ENCODE measurements at places on chromosomes 4 and X. TPM values are rescaled to one million over a fixed set of nuclear protein-coding genes. Genes with fewer than 3 reads are reported as not detected.

GRCh38 chrX:46184749-46185148 is 360.5 kb downstream of the ZNF674 start:
- no peak for DNase-seq

DNA sequence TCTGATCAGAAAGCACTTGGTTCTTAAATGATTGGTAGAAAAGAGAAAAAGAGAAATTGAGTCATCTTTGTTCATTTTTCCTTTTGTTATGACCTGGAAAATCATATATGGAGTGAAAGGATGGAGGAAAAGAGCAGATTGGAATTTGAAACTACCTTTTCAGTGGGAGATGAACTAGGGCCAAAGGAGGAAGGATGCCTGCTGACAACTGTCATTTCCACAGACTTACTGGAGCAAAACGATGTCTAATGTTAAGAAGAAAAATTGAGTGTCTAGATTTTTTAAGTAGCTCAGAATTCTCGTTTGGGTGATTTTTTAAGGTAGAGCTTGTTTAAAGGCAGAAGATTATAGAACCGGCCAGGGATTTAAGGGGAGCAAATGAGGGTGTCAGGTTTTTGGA is 144.6 kb upstream of the KCNIP4 start:
- DNase-seq, result no peak

GRCh38 chr4:105923497-105924238 is 28.4 kb downstream of the NPNT start:
- peak; percentile 4 for DNase-seq

The TMEM271 gene
- total RNA-seq, result not detected

DNA sequence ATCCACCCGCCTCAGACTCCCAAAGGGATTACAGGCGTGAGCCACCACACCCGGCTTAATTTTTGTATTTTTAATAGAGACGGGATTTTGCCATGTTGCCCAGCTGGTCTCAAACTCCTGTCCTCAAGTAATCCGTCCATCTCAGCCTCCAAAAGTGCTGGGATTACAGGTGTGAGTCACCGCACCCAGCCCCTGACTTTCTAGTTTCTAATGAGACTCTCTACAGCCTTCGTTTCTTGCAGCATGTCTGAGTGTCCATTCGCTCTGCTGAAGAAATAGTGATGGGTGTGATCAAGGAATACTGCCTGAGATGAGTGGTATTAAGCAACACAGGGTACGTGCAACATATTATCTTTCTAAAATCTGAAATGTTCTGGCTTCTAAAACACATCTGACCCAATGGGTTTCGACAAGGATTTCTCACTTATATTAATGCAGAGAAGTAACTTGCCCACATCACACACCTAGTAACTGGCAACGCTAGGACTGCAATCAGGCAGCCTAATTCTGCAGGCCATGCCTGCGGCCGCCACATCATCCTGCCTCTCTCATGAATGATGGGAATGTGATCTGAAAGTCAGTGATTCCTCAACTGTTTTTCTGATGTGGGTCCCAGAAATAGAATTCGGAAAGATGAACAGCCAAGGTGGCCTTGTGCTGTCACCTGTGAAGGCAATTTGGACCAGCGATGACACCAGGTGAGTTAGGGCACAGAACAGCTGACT is 74.3 kb downstream of the RBM47 start:
- no peak for DNase-seq

DNA sequence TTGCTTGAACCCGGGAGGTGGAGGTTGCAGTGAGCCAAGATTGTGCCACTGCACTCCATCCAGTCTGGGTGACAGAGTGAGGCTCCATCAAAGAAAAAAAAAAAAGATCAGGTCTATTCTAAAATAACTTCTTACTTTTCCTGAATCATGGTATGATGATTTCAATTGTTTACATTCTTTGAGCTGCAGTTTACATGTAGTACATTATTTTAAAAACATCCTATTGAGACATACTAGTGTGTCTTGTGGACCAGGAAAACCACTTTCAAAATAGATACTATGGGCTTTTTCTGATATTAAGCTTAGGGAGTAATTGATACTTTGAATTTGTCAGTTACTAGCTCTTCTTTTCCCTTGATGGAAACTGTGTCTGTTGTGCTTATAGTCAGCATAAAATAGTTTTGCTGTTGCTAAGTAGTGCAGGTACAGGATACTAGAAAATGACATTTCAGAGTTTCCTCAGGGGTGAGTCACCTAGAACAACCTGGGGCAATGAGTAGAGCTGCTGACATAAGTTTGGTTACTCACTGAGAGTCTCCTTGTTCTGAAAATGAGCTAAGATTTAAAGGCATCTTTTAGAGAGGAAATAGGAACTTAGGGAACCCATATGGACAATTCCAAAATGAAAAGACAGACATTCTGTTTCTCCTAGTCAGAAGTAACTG is 53.2 kb upstream of the C4orf54 start:
- no peak for DNase-seq

DNA sequence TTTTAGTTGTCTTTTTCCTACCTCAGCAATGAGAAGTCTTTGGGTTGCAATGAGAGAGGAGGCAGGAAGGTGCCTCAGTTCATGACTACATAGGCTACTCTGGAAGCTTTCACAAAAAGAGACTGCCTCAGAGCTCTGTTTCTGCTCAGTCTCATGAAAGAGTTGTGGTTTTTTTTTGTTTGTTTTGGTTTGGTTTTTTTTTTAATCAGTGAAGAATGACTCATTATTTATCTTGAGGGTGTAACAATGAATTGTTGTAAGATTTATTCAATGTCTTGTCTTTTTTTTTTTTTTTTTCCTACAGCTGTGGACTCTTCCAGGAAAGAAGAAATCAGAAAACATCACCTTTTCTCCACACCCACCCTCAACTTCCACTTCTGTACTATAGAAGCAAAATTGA is 67.5 kb upstream of the CXCL13 start:
- peak; percentile 9 for DNase-seq

- no peak for DNase-seq
These were observed 97.6 kb downstream of the FAM193A start for GRCh38 chr4:2634014-2634413.

DNA sequence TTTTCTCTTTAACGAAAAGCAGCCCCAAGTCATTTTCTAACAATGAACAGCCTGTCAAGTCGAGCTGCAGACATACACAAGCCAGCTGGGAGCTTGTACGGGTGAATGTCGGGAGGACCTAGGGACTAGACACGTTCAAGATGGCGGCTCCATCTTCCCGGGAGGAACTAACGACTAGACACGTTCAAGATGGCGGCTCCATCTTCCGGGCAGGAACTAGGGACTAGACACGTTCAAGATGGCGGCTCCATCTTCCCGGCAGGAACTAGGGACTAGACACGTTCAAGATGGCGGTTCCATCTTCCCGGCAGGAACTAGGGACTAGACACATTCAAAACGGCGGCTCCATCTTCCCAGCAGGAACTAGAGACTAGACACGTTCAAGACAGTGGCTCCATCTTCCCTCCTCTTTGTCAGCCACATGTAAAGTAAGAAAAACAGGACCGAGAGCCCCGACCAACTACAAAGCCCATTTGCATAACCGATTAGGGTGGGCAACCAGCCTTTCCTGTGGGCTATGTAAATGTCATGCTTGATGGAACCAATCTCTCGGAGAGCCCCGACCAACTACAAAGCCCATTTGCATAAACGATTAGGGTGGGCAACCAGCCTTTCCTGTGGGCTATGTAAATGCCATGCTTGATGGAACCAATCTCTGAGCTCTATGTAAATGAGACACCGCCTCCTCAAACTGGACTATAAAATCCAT is 175.5 kb downstream of the DHRSX start:
- peak; percentile 88 for DNase-seq

- no peak for DNase-seq
These were observed 227.2 kb downstream of the SPCS3 start for GRCh38 chr4:176546975-176547374.

GRCh38 chrX:140701480-140701879 is 8.1 kb upstream of the LINC00632 start:
- peak; percentile 63 for DNase-seq

- DNase-seq, result no peak
These were observed 324.6 kb downstream of the MID1IP1 start for GRCh38 chrX:39125834-39126233.

- peak; percentile 74 for DNase-seq
These were observed 147.7 kb downstream of the SH3KBP1 start for GRCh38 chrX:19739683-19740082.

The ARHGEF6 gene
- 3.3 TPM for total RNA-seq

DNA sequence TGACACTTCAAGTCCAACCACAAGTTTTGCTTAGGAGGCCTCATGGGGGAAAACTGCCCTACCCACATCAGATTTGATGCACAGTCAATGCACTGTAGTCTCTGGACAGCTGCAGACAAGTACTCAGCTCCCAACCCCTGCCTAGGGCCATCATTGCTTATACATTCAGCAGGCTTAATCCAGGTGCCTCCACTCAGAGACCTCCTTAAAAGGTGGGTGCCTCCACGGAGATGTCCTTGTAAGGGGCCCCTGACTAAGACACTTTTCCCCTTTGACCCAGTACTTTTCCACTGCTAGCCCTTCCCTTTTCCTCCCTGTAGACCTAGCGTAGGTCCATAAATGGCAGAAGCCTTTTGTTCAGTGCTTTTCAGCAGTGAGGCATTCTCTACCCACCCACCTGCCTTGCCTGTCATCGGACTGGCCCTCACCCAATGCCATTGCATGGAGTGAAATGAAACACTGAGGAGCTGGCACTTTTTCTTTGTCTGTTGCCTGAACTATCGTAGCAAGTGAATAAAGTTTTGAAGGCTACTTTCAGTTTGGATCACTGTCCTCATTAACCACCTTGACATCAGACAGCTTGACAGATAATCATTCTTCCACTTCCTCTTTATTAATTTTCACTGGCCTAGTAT is 23.8 kb upstream of the PLK4 start:
- DNase-seq, result no peak

- DNase-seq, result no peak
These were observed 40.0 kb upstream of the IQSEC2 start for GRCh38 chrX:53321230-53321942.

GRCh38 chr4:124955476-124955875 is 242.9 kb upstream of the ANKRD50 start:
- DNase-seq, result no peak

The STK32B gene
- 3.1 TPM for total RNA-seq

DNA sequence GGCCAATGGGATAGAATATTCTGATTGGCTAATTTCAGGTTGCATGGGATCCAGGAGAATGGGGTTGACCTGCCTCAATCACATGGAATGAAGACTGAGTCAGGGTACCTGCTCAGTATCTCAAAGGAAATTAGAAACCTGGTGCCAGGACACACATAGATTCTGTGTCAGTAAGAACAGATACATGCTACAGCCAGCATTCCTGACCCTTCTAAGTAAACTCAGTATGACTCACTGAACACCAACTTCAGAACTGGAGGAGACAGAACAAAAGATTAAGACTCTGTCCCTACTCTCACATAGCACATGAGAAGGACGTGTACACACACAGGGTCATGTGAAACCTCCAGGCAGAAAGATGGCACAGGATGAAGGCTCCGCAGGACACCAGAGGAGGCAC is 54.5 kb downstream of the FAM184B start:
- DNase-seq, result no peak

GRCh38 chr4:169201222-169202144 is 69.3 kb downstream of the SH3RF1 start:
- no peak for DNase-seq

GRCh38 chrX:154082396-154083125 is 15.0 kb downstream of the MECP2 start:
- no peak for DNase-seq

The CD99L2 gene
- 37.7 TPM for total RNA-seq

- no peak for DNase-seq
These were observed 3.4 kb downstream of the DDX53 start for GRCh38 chrX:23003116-23003515.

DNA sequence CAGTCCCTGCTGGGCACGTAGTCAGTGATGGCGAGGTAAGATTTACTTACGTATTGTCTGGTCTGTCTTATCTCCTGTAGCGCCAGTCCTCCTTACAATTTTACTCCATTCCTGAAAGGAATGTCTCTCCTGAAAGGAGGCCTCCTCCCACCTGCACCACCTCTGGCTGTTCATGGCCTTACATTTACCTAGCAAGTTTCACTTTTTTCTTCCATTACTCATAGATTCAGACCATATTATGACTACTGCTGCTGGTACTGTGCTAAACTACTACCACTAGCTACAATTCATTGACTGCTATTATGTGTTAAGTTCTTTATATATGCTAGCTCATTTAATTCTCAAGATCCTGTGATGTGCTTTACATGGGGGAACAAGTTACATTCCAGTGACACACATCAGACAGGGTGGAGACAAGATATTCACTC is 189.9 kb downstream of the BMPR1B start:
- DNase-seq, result no peak

GRCh38 chr4:123506011-123506695 is 109.6 kb downstream of the SPRY1 start:
- no peak for DNase-seq

DNA sequence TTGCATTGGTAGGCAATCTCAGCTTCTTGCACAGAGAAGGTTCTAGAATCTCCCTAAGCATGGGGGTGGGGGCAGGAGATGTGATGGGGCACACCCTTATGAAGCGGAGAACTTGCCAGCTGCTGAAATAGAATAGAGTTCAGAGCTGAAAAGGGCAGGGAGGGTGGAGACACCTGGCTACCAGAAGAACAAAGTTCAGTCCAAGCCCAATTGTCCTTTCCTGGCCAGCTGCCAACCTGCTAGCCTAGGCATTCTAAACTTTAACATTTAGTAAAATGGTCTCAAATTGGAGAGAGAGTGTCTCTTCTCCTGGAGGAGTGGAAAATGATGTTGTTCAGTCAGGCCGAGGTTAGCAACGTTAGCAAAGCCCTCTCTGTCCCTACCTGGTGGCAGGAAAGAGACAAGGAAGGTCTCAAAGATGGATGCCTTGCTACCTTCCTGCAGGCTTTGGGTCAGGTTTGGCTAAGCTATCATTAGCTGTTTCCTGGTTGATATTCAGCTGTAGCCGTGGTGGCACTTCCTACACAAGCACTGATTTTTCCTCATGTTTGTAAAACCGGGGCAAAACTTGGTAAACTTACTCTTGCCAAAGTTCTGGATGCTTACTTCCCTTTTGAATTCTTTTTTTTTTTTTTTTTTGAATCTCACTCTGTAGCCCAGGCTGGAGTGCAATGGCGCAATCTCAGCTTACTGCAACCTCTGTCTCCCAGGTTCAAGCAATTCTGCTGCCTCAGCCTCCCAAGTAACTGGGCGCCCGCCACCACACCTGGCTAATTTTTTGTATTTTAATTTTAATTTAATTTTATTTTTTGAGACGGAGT is 34.7 kb upstream of the NYX start:
- no peak for DNase-seq

The RBM47 gene
- total RNA-seq, result 7.5 TPM

DNA sequence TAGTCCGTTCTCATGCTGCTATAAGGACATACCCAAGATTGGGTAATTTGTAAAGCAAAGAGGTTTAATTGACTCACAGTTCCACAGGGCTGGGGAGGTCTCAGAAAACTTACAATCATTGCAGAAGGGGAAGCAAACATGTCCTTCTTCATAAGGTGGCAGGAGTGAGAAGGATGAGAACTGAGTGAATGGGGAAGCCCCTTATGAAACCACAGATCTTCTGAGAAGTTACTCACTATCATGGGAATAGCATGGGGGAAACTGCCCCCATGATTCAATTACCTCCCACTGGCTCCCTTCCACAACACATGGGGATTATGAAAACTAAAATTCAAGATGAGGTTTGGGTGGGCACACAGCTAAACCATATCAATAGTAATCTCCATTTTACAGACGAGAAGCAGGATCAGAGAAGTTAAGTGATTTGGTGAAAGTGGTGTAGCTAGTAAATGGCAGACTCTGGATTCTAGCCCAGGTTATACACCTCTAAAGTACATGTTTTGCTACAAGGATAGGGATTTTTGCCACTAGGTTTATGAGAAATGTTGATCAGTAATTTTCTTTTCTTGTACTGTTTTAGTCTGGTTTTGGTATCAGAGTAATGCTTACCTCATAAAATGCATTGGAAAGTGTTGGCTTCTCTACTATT is 47.3 kb upstream of the C1GALT1C1 start:
- DNase-seq, result no peak
